ENCODE measurements at places on chromosomes 2 and 18. TPM values are rescaled to one million over a fixed set of nuclear protein-coding genes. Genes with fewer than 3 reads are reported as not detected.

The RFX8 gene
- polyA plus RNA-seq: not detected

The CFAP221 gene
- not detected for polyA plus RNA-seq

The LAMA3 gene
- polyA plus RNA-seq: 6.0 TPM

The PAPOLG gene
- 4.9 TPM for polyA plus RNA-seq

The GRB14 gene
- 2.4 TPM for polyA plus RNA-seq

The GCA gene
- polyA plus RNA-seq: 24.3 TPM

The TRIM43 gene
- not detected for polyA plus RNA-seq

The C2orf78 gene
- polyA plus RNA-seq: not detected

DNA sequence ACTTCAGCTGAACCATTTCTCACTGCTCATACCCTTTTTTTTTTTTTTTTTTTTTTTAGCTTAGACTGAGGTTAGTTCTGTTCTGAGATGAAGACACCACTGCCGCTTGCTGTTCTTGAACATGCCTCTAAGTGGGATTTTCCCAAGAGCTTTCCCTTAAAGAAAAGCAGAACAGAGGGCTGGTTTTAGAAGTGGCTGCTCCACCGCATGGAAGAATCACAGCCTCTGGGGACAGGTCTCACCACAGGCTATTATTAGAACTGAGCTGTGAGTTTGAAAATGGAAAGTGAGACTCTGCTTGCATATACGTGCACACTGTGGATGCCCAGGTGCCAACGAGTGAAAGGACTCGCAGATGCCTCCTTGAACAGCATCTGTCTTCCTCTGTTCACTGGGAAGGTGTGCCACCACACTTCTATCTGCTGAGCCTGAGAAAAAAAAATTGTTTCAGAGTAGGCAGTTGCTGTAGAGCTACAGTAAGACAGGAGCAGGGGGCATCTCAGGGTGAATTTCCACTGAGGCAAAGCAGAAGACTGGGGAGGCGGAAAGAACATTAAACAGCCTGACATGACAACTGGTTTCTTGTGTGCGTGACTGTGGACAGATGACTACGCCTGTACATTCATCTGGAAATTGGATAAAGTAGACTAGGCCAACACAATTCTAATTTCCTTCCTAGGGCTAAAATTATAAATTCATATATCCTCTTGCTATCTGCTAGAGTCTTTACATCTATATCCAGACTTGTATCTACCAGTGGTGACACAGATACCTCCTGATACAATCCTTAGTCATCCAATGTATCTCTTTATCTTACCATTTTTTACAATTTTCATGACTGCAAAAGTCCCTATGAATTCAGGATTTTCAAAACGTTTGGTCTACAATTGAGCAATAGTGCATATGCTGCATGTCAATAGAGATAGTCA is 1045.7 kb upstream of the CELF4 start:
- no peak for DNase-seq

- DNase-seq: peak; percentile 73
Measured at GRCh38 chr2:173999272-173999671, 34.1 kb upstream of the SP3 start.

GRCh38 chr2:68762665-68763064 is 28.1 kb downstream of the ARHGAP25 start:
- DNase-seq: no peak

GRCh38 chr18:59268721-59269562 is 4.3 kb downstream of the RAX start:
- DNase-seq: no peak

- DNase-seq: no peak
Measured at GRCh38 chr2:190547886-190548285, 13.4 kb upstream of the NEMP2 start.
